T-helper 2 cell (primary cell): ENCODE measurements at places on chromosomes 4 and X.

- DNase-seq, result no peak
Observed at GRCh38 chrX:13721371-13721770, 13.0 kb downstream of the TRAPPC2 start.

GRCh38 chr4:114694770-114695169 lies 96.2 kb downstream of the UGT8 start:
- no peak for DNase-seq

- no peak for DNase-seq
Observed at GRCh38 chr4:152682143-152682941, 2.5 kb upstream of the TMEM154 start.

DNA sequence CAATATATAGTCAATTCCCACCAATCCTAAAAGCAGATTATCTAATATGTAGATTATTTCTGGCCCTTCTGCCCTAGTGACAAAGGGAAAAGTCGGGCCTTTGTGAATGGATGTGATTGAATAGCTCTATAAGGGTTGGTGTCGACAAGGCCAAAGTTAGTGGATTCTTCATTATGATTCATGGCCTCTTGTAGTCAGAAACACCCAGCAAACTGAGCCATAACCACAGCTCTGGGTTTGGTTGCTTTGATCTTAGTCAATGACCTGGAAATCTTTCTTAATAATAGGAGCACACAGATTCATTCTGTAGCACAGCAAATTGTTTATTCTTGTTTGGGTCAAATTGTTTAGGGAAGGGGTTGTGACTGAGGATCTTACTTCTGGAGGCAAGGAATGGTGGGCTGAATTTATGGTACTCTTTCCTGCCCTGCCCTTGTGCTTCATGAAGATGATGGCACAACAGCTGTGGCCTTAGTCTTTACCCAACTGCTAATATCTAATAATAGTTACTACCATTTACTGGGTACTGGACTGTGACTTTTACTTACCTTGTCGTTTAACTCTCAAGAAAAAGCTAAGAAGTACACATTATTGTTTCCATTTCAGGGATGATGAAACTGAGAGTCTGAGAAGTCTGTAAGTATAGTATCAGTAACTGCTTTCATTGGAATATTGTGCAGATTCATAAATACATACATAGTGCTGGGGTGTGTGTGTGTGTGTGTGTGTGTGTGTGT lies 74.0 kb downstream of the AFF2 start:
- no peak for DNase-seq

DNA sequence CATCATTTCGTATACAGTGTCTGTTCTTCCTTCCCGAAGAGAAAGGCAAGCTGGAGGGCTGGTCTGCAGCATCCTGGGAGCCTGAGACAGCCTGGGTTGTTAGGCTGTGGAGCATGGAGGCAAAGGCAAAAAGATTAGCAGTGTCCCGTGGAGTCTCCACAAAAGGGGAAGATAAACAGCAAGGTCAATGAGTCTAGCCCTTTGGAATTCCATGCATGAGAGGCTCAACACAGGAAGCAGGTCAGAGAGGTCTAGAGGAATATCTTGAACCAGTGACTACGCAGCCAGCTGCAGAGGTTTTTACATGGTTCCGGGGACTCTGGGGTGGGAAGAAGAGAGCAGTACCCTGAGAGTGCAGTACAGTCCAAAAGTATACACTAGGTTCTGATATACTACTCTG lies 12.2 kb upstream of the MCF2 start:
- no peak for DNase-seq

- DNase-seq, result no peak
Observed at GRCh38 chr4:184074677-184075388, 142.8 kb downstream of the ENPP6 start.

DNA sequence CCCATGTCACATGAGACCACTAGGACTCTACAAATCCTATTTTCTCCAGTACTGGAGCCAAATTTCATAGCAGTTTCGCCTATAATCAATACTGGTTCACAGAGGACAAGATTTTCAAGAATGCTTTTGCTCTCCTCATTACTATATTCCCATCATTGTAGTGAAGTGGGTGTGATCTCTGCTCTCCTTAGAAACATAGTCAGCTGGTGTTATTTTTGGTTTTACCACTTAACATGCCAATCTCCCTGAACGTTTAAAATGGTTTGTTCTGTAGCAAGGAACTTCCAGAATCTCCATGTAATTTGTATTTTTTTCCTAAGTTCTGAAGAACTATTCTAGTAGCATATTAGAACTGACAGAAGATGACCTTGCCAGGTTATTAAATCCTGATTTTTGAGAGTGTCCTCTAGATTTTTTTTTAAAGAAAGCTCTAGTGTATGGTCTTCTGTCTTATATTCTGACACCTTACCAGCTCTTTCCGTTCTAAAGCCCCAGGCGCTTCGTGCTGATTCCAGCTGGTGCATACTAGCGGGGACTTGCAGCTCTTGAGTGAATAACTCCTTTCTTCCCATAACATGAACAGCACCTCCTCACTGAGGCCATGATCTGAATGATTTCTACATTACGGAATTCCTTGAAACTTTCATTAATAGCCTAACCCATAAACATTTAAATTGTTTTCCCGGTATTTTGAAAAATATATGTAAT lies 1372.9 kb downstream of the TECRL start:
- DNase-seq, result no peak

- DNase-seq, result no peak
Observed at GRCh38 chr4:24666316-24666715, 82.0 kb upstream of the DHX15 start.

GRCh38 chrX:120244395-120244734 lies 6.2 kb upstream of the ZBTB33 start:
- DNase-seq, result no peak

DNA sequence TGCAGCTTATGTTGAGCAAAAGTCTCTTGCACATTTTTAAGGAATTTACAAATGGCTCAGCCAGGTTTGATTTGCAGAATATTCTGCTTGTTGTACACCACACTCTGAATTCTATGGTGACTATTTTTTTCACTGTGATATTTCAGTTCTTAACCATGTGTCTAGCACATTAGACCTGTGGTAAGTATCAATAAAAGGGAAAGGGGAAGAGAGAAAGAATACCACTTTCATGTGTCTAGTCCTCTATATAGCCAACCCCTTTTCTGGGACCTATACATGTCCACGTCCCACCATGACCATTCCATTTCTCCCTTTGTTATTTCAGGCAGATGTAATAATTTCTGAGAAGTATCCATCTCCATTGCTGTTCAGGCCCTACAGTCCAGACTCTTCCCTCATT lies 121.3 kb upstream of the PNPLA4 start:
- DNase-seq, result no peak

DNA sequence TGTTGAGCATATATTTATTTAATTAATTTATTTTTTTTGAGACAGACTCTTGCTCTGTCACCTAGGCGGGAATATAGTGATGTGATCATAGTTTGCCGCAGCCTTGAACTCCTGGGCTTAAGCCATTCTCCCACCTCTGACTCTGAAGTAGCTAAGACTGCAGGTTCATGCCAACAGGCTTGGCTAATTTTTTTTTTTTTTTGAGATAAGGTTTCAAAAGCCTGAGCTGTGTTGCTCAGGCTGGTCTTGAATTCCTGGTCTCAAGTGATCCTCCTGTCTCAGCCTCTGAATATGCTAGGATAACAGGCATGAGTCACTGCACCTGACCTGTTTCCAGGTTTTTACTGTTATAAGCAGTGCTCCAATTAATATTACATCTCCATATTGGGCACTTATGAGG lies 4.8 kb downstream of the ADD1 start:
- DNase-seq, result no peak

GRCh38 chr4:167779864-167780263 lies 312.5 kb upstream of the ANXA10 start:
- no peak for DNase-seq

- no peak for DNase-seq
Observed at GRCh38 chr4:36477861-36478260, 196.4 kb downstream of the DTHD1 start.

DNA sequence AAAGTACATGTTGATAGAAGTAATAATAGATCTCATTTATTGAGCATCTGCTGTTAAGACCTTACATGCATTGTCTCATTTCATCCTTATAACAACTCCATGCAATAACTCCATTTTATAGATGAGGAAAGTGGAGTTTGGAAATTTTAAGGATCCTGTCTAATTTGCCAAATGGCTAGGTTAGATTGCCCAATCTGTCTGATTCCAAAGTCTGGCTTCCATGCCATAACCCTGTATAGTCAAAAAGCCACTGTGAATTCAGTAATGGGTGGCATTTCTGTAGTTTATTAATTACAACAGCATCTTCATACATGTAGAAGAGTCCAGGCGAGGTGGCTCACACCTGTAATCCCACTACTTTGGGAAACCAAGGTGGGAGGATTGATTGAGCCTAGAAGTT lies 8.8 kb upstream of the ELOVL6 start:
- no peak for DNase-seq

DNA sequence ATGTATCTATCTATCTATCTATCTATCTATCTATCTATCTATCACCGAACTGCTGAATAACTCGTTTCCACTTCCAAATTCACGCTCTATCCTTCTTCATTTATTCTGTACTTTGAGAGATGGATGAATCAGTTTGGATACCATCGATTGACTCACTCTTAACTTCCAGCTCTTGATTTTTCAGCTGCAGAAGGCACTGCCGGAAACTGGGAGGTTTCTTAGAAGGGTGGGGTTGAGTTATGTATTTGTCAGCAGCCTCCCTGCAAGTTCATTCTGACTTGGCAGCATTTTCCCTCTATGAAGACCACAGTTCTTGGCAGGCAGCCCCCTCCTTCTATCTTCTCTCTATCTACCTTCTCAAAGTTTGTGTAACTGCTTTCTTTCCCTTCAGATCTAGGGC lies 112.0 kb upstream of the MAGEB18 start:
- no peak for DNase-seq
